Smooth muscle cell of trachea (primary cell): ENCODE measurements at places on chromosomes 2 and 18. TPM values are rescaled to one million over a fixed set of nuclear protein-coding genes. Genes with fewer than 3 reads are reported as not detected.

The DOCK10 gene
- 36.9 and 37.7 TPM in 2 replicates for total RNA-seq

The VWC2L gene
- not detected in 2 replicates for total RNA-seq

The LONRF2 gene
- under 0.01 TPM in 2 replicates for total RNA-seq

The ABCG5 gene
- total RNA-seq, result not detected in 2 replicates

The MYO1B gene
- 104 and 109 TPM in 2 replicates for total RNA-seq

The REG3A gene
- not detected in 2 replicates for total RNA-seq

The CFC1 gene
- not detected in 2 replicates for total RNA-seq

The SLC5A7 gene
- total RNA-seq, result not detected in 2 replicates

The IL1A gene
- total RNA-seq, result 0.15 and 0.33 TPM in 2 replicates

The DSC2 gene
- total RNA-seq, result under 0.01 TPM in 1 of 2 replicates, not detected in the other

The ZFP36L2 gene
- 33.7 and 34.6 TPM in 2 replicates for total RNA-seq

The GKN1 gene
- not detected in 2 replicates for total RNA-seq

The BCL11A gene
- total RNA-seq, result under 0.01 and 0.15 TPM in 2 replicates

The OR6B2 gene
- total RNA-seq, result 0.17 TPM in 1 of 2 replicates, not detected in the other

The SH2D6 gene
- total RNA-seq, result 0.66 TPM in 1 of 2 replicates, not detected in the other

The NEURL3 gene
- 0.17 TPM in 1 of 2 replicates, not detected in the other for total RNA-seq

The MOGAT1 gene
- not detected in 2 replicates for total RNA-seq

The LIPG gene
- 0.58 and 0.83 TPM in 2 replicates for total RNA-seq

The PCARE gene
- not detected in 2 replicates for total RNA-seq

The MARCHF4 gene
- 1.5 TPM in 2 replicates for total RNA-seq

The SP9 gene
- total RNA-seq, result not detected in 2 replicates

The APOB gene
- total RNA-seq, result under 0.01 TPM in 1 of 2 replicates, not detected in the other

The XIRP2 gene
- not detected in 2 replicates for total RNA-seq

The PFN4 gene
- total RNA-seq, result 0.44 and 0.83 TPM in 2 replicates

The PDE1A gene
- 26.5 and 75.3 TPM in 2 replicates for total RNA-seq
